ENCODE measurements at places on chromosomes 7 and 10.

DNA sequence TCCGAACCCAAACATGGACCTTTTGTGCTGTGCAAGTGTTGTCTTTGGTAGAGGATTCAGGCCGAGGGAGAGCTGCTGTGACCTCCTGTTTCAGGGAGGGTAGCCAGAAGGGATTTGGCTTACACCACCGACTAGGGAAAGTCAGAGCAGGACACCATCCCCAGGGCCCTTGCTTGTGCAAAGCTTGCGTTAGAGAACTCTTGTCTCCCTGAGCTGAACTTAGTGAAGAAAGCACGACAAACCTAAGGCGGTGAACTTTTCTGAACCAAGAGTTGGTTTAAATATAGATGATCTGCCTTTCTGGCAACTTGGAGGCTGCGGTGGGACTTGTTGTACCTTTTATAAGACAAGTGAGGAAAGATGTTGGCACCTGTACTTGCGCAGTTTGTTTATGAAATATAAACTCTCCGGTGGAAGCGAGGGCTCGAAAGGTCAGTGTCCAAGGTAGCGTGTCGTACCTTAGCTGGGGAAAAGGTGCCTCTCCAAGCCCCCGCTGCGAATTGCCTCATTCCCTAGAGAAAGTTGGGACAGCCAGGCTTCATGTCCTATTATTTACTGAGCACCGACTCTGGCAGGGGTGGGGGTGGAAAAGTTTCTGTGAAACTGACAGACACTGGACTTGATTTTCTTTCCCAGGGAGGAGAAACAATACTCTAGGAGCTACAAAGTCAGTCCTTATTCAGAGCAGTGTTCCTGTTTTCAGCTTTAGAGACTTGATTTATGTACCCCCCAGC is 31.6 kb downstream of the WBP1L start:
- H3K4me1 ChIP-seq = peaks cover 60% of the 10 kb centered on the region
- H3K27me3 ChIP-seq = peaks cover 4% of the 10 kb centered on the region
- H3K36me3 ChIP-seq = no peaks in the 10 kb centered on the region
- no peak for DNase-seq
- H3K4me3 ChIP-seq = peak overlapping the region; percentile 78
- H3K27ac ChIP-seq = peak overlapping the region; percentile 79

GRCh38 chr10:114767101-114767985 is 54.2 kb upstream of the FHIP2A start:
- no peak for DNase-seq
- H3K36me3 ChIP-seq = no peaks in the 10 kb centered on the region
- peaks cover 7% of the 10 kb centered on the region for H3K4me1 ChIP-seq
- H3K27me3 ChIP-seq = peaks cover 67% of the 10 kb centered on the region
- H3K4me3 ChIP-seq = peak overlapping the region; percentile 87

DNA sequence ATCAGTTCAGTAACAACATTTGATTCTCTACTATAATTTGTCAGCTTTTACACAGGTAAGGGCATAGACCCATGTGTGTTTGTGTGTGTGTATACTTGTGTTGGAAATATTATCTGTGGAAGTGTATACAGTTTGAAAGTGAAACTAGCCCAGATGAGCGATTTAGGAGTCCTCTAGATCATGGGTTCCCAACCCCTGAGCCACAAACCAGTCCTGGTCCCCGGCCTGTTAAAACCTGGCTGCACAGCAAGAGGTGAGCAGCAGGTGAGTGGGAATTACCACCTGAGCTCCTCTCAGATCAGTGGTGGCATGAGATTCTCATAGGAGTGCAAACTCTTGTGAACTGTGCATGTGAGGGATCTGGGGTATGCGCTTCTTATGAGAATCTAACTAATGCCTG is 1221.5 kb upstream of the SORCS1 start:
- H3K4me1 ChIP-seq = peaks cover 8% of the 10 kb centered on the region
- DNase-seq = no peak
- no peak overlapping the region for H3K27ac ChIP-seq
- no peaks in the 10 kb centered on the region for H3K36me3 ChIP-seq
- H3K4me3 ChIP-seq = no peak overlapping the region

DNA sequence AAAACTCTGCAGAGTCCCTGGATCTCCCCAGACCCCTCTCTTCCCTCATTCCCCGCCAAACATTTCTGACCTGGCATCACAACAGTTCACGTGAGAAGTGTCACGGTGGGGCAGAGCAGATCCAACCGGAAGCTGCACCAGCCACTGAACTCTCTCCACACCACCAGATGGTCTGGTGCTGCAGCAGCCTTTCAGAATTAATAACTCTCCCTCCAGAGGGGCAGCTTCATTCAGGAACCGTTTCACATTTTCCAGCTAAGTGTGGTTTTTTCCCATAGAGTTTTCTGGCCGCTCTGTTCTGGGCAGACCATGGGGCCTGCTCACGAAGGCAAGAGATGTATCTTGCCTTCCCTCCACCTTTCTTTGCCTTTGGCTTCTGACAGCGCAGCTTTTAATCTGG is 486.7 kb upstream of the GALNT17 start:
- no peaks in the 10 kb centered on the region for H3K27me3 ChIP-seq
- no peak for DNase-seq
- H3K4me3 ChIP-seq = peak overlapping the region; percentile 21
- peak overlapping the region; percentile 37 for H3K27ac ChIP-seq
- peaks cover 7% of the 10 kb centered on the region for H3K36me3 ChIP-seq

- no peak overlapping the region for H3K4me3 ChIP-seq
- H3K4me1 ChIP-seq = peaks cover 31% of the 10 kb centered on the region
- H3K36me3 ChIP-seq = peaks cover 2% of the 10 kb centered on the region
- H3K27me3 ChIP-seq = no peaks in the 10 kb centered on the region
These were observed 115.3 kb downstream of the PIP4K2A start for GRCh38 chr10:22599048-22599561.

DNA sequence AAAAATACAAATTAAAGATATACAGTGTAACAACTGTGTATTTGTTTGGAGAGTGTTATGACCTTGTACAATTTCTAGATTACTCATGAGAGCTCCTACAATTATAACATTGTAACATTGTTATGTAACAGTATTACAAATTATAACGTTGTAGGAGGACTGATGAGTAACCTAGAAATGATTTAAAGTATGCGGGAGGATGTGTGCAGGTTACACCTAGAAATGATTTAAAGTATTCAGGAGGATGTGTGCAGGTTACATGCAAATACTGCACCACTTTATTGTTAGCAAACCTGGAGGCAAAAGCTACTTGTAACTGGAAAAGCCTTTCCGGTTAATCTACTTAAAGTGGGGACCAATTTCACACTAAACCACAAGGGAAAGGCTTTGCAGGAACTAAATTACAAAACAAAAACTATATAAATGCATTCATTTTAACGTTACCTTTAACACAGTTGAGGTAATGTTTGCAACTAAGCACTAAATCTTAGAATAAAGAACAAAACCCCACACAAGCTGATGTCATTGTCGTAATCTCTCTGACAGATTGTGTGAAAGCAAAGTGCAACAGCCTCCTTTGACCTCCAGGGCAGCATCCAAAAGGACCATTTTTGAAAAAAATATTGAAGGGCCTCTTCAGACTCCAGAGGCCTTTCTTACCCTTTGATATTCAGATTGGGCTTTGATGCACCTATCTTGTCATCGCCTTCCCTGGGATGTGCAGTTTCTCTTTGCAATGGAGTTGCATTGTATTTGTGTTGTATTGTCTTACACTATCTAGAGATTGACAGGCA is 522.1 kb upstream of the FOXK1 start:
- H3K27ac ChIP-seq = no peak overlapping the region
- no peak overlapping the region for H3K4me3 ChIP-seq
- no peak for DNase-seq
- H3K27me3 ChIP-seq = no peaks in the 10 kb centered on the region

- no peaks in the 10 kb centered on the region for H3K4me1 ChIP-seq
- DNase-seq = no peak
- H3K4me3 ChIP-seq = no peak overlapping the region
- H3K36me3 ChIP-seq = no peaks in the 10 kb centered on the region
- no peak overlapping the region for H3K27ac ChIP-seq
These were observed 60.9 kb downstream of the SLC35B4 start for GRCh38 chr7:134255814-134256213.

GRCh38 chr7:27115221-27116026 is 12.9 kb upstream of the HOXA2 start:
- H3K27me3 ChIP-seq = peaks cover 96% of the 10 kb centered on the region
- H3K4me3 ChIP-seq = peak overlapping the region; percentile 87
- H3K36me3 ChIP-seq = peaks cover 3% of the 10 kb centered on the region

DNA sequence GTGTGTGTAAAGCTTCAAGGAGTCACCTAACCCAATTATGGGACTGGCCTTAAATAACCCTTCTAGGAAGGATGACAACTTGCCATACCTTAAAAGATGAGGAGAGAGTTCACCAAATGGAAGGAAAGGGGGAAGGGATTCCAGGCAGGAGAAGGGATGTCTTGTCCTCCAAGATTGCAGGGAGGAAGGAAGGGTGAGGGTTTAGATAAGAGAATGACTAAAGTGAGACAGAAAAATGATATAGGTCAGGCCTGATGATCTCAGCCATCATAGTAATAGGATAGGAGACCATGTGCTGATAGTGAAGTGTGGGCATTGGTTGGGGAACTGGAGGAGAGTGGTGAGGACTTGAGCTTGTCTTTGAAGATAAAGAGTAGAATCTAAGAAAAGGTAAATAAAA is 7.7 kb upstream of the TMEM26 start:
- peaks cover 7% of the 10 kb centered on the region for H3K4me1 ChIP-seq
- no peak overlapping the region for H3K4me3 ChIP-seq
- DNase-seq = no peak
- H3K27me3 ChIP-seq = peaks cover 23% of the 10 kb centered on the region

GRCh38 chr7:137538361-137538762 is 194.8 kb upstream of the PTN start:
- H3K27ac ChIP-seq = no peak overlapping the region
- no peaks in the 10 kb centered on the region for H3K4me1 ChIP-seq
- H3K36me3 ChIP-seq = no peaks in the 10 kb centered on the region

DNA sequence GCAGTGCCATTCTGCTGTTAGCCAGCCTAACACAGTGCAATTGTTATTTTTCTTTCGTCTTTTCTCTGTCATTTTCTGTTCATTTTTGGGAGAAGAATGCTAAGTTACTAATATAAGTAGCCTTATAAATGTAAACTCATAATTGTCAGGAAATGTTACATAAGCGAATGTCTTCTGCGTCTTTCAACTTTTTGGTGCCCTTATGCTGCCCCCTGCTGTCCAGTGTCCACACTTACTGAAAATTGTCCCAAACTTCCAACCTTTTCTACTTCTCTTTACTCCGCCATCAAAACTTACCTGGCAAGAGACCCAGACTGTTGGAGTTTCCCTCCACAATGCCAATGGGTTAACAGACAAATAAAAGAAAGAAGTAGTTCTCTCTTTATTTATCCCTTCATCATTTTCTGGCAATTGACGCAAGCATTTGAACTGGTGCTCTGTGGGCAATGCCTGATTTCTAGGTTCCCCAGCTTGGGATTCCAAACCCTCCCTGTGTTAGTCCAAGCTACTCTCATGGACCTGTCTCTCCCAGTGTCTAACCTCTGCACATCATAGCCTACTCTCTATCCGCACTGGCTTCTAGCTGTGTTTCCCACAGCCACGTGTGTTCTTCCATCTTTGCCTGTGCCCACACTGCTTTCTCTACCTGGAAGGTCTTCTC is 21.0 kb upstream of the EPC1 start:
- H3K27me3 ChIP-seq = no peaks in the 10 kb centered on the region
- H3K27ac ChIP-seq = no peak overlapping the region
- peaks cover 12% of the 10 kb centered on the region for H3K4me1 ChIP-seq
- no peaks in the 10 kb centered on the region for H3K36me3 ChIP-seq

GRCh38 chr10:63391812-63392211 is 74.0 kb downstream of the JMJD1C start:
- H3K27me3 ChIP-seq = no peaks in the 10 kb centered on the region
- H3K4me3 ChIP-seq = no peak overlapping the region
- DNase-seq = no peak
- H3K27ac ChIP-seq = no peak overlapping the region

DNA sequence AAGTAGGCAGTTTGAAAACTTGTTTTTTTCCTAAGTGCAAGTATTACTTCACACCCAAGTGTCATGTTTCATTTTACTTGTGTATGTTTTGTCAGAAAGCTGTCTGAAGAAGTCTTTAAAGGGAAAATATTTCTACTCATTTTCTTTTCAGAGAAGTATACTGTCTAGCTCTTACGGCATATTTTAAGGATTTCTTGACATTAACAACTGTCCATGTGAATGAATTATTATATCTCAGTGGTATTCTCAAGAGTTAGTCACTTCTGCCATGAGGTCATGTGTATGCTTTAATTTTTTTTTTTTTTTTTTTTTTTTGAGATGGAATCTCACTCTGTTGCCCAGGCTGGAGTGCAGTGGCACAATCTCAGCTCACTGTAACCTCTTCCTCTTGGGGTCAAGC is 229.5 kb downstream of the BICC1 start:
- no peaks in the 10 kb centered on the region for H3K27me3 ChIP-seq
- no peaks in the 10 kb centered on the region for H3K36me3 ChIP-seq
- no peak overlapping the region for H3K4me3 ChIP-seq
- no peak for DNase-seq
- H3K4me1 ChIP-seq = peaks cover 23% of the 10 kb centered on the region

DNA sequence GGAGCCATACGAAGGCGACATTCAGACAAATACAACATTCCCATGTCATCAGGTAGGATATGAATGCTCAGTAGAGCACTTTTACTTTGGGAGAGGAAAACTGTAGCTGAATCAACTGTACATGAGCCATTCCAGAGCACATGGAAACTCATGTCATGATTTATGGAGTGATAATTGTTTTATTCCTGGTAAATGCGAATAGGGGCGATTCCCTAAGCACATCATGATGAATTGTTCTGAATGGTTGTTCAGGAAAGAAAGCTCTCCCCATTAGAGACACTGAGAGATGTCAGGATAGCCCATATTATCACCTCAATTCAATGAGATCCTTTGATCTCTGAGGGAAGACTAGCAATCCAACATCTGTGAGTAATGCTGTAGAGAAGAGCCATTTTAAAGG is 243.6 kb downstream of the FOXP2 start:
- H3K27me3 ChIP-seq = no peaks in the 10 kb centered on the region
- H3K27ac ChIP-seq = no peak overlapping the region
- H3K4me3 ChIP-seq = no peak overlapping the region
- H3K4me1 ChIP-seq = peaks cover 20% of the 10 kb centered on the region

DNA sequence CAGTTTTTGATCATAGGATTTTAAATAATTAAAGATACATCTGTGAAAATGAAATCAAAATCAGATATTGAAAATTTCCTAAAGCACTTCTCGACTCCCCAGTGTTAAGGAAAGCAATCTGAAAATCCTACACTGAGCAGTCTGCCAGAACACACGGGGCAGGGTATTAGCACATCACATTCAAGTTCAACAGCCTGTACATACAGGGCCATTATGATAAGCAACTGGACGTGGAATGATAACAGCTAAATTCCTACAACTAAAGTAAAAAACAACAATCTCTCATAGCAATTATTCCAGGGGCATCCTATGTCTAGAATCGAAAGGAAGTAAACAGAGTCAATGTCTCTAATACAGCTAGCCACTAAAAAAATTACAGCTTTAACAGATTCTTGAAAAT is 31.7 kb downstream of the TRDMT1 start:
- peaks cover 8% of the 10 kb centered on the region for H3K4me1 ChIP-seq
- DNase-seq = no peak
- no peaks in the 10 kb centered on the region for H3K27me3 ChIP-seq
- H3K4me3 ChIP-seq = no peak overlapping the region

Measured in neural crest cell (in vitro differentiated cells).